ENCODE measurements at places on chromosomes 6 and 20. TPM values are rescaled to one million over a fixed set of nuclear protein-coding genes. Genes with fewer than 3 reads are reported as not detected.

The GPX5 gene
- polyA plus RNA-seq: not detected

The LGSN gene
- not detected for polyA plus RNA-seq

The ULBP3 gene
- 13.1 TPM for polyA plus RNA-seq

The OR2H2 gene
- not detected for polyA plus RNA-seq

The KIF3B gene
- 30.5 TPM for polyA plus RNA-seq
